ENCODE measurements at places on chromosomes 12 and 14. TPM values are rescaled to one million over a fixed set of nuclear protein-coding genes. Genes with fewer than 3 reads are reported as not detected.

- H3K27ac ChIP-seq: no peak overlapping the region
- no peaks in the 10 kb centered on the region for H3K4me1 ChIP-seq
- H3K27me3 ChIP-seq: peaks cover 2% of the 10 kb centered on the region
- no peaks in the 10 kb centered on the region for H3K36me3 ChIP-seq
- H3K4me3 ChIP-seq: no peak overlapping the region
Measured at GRCh38 chr12:117207675-117208074, 17.4 kb upstream of the FBXO21 start.

Gene NUP37
- polyA plus RNA-seq: 27.2 TPM

Gene CLEC4D
- 0.03 TPM for polyA plus RNA-seq

DNA sequence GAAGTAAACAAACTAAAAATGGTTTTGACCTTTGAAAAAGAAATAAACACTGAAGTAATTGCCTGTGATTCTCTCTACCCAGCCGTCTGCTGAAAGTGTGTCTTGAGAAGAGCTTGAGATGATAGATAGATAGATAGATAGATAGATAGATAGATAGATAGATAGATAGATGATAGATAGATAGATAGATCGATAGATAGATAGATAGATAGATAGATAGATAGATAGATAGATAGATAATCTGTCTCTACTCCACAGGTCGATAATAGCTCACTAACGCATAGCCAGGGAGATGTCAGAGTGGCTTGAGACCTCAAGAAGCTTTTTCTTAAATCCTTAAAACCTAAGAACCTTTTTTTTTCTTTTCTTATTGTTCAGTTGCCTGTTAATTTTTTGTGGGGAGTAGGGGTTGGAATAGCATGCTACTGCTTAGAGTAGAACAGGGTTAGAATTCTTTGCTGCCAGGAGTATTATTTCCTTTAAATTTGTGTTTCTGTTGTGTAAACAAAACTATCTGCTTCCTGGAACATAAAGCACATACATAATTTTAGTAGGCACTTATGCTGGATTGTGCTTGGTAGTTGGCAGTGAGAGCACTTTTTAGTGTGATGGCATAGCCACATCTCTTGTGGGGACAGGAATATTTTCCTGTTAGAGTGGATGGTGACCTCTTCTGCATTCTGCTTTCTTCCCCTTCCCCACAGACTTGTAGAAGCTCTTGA, 169.5 kb downstream of the FBXL14 start:
- H3K4me3 ChIP-seq: no peak overlapping the region
- H3K36me3 ChIP-seq: peaks cover 2% of the 10 kb centered on the region
- no peak for DNase-seq
- H3K27ac ChIP-seq: no peak overlapping the region
- H3K4me1 ChIP-seq: peaks cover 7% of the 10 kb centered on the region

DNA sequence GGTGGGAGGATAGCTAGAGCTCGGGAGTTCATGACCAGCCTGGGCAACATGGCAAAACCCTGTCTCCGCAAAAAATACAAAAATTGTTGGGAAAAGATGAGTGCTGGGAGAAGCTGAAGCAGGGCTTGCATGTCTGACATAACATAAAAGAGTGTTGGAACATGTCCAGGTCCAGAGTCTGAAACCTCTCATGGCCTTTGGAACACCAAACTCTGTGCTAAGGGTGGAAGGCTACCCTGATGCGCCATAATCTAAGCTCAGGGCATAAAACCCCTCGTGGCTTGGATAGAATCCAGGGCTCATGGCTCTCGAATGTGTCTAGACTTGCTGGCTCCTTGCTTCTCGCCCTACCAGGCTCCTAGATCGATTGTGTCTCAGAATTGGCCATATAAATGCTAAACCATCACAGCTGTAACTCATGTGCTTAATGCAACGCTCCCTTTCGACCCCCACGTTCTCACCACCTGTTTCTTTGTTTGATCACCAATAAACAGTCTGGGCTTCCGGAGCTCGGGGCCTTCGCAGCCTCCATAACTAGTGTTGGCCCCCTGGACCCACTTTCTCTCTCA, 6.7 kb upstream of the CLEC7A start:
- no peaks in the 10 kb centered on the region for H3K4me1 ChIP-seq
- no peaks in the 10 kb centered on the region for H3K27me3 ChIP-seq
- H3K4me3 ChIP-seq: no peak overlapping the region
- no peak overlapping the region for H3K27ac ChIP-seq
- H3K36me3 ChIP-seq: no peaks in the 10 kb centered on the region
- no peak for DNase-seq

- no peaks in the 10 kb centered on the region for H3K4me1 ChIP-seq
- H3K27me3 ChIP-seq: peaks cover 14% of the 10 kb centered on the region
- no peak overlapping the region for H3K27ac ChIP-seq
Measured at GRCh38 chr14:96581902-96582301, 79.7 kb downstream of the PAPOLA start.

Gene ZNF385A
- 4.7 TPM for polyA plus RNA-seq

Gene PRIM1
- polyA plus RNA-seq: 13.0 TPM

Gene GZMH
- 0.70 TPM for polyA plus RNA-seq

Gene LIN7A
- 10.1 TPM for polyA plus RNA-seq

DNA sequence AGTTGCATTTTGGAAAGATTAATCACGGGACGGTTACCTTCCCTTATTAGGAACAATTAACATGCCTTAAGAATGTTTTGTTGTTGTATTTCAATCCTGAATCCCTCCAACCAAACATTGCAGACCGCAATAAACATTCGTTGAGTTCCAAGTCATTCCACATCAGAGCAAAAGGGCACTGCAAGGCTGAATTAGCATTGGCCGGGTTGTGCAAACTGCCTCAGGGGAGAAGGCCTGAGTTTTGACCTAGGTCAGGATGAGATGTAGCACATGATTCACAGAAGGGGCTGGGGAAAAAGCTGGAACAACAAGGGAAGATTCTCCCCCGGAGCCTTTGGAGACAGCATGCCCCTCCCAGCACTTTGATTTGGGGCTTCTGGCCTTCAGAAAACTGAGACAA, 82.1 kb upstream of the BDKRB2 start:
- H3K27ac ChIP-seq: no peak overlapping the region
- no peak for DNase-seq
- H3K27me3 ChIP-seq: no peaks in the 10 kb centered on the region
- no peak overlapping the region for H3K4me3 ChIP-seq

DNA sequence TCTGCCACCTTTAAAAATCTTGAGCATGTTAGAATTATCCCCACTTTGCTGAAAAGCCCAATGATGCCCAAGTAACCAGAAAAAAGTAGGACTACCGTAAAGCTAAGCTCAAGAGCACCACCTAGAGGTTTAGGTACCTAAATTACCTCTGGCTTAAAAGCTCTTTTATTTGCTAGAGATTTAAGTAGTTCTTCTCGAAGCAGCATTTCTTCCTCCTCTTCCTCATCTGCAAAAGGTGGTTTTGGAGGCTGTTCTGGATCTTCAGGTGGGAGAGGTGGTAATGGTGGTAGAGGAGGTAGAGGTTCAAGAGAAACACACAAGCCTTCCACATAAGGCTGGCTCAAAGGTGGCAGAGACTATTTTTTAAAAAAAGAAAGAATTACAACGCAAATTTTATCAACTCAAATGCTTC, 26.9 kb downstream of the ZFC3H1 start:
- H3K36me3 ChIP-seq: peaks cover 57% of the 10 kb centered on the region
- H3K27ac ChIP-seq: no peak overlapping the region
- DNase-seq: peak; percentile 44
- H3K27me3 ChIP-seq: no peaks in the 10 kb centered on the region
- H3K4me3 ChIP-seq: no peak overlapping the region

Gene CCDC177
- 0.07 TPM for polyA plus RNA-seq

Gene PLEKHA5
- polyA plus RNA-seq: 43.8 TPM

GRCh38 chr14:75223664-75224154, 47.3 kb upstream of the TMED10 start:
- peaks cover 26% of the 10 kb centered on the region for H3K4me1 ChIP-seq
- peak; percentile 73 for DNase-seq
- no peaks in the 10 kb centered on the region for H3K36me3 ChIP-seq
- H3K27ac ChIP-seq: peak overlapping the region; percentile 16

- H3K4me3 ChIP-seq: peak overlapping the region; percentile 66
- peak; percentile 26 for DNase-seq
- no peaks in the 10 kb centered on the region for H3K36me3 ChIP-seq
- peaks cover 5% of the 10 kb centered on the region for H3K4me1 ChIP-seq
- no peaks in the 10 kb centered on the region for H3K27me3 ChIP-seq
Measured at GRCh38 chr12:59597385-59597781, 1.6 kb downstream of the SLC16A7 start.

DNA sequence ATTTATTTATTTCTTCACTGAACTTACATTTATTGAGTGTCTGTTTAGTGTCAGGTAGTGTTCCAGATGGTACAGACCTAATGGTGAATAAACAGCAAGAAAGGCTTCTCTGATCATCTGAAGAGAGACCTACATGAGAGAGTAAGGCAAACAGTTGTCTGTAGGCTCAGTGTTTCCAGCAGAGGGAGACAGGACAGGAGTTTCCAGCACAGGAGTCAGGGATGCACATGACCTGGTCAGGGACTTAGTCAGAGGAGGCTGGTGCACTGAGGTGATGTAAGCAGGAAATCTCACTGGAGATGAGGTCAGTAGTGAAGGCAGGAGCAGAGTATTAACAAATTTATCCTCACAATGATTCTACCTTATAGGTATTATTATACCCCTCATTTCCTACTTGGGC, 233.2 kb downstream of the MDGA2 start:
- H3K4me3 ChIP-seq: no peak overlapping the region
- H3K4me1 ChIP-seq: no peaks in the 10 kb centered on the region
- no peaks in the 10 kb centered on the region for H3K27me3 ChIP-seq
- no peaks in the 10 kb centered on the region for H3K36me3 ChIP-seq

DNA sequence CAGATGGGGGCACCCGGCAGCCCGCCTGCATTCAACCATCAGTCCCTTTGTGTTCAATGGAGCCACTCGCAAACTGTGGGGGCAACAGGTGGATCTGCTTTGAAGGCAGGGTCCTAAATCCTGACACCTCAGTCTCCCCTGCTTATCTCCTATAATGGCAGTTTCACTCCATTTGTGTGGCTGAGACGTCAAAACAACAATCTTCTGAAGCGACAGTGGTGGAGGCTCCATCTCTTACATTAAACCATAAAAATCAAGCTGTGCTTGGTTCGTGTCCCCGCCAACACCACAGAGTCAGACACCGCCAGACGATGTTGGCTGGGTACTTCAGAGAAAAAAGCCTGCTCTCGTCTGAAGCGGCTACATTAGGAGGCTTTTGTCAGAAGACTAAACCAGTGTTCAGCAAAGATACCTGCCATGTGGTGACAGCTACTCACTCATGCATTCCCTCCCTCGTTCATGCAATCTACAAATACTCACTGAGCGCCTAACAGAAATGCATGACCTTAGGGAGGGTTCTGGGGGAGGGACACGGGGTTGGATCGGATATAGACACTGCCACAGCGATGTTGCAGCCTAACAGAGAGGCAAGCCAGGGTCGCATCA, 253.9 kb downstream of the FOXN3 start:
- peaks cover 34% of the 10 kb centered on the region for H3K36me3 ChIP-seq
- no peak for DNase-seq
- no peaks in the 10 kb centered on the region for H3K4me1 ChIP-seq
- H3K27me3 ChIP-seq: no peaks in the 10 kb centered on the region
- H3K4me3 ChIP-seq: no peak overlapping the region
- H3K27ac ChIP-seq: no peak overlapping the region

DNA sequence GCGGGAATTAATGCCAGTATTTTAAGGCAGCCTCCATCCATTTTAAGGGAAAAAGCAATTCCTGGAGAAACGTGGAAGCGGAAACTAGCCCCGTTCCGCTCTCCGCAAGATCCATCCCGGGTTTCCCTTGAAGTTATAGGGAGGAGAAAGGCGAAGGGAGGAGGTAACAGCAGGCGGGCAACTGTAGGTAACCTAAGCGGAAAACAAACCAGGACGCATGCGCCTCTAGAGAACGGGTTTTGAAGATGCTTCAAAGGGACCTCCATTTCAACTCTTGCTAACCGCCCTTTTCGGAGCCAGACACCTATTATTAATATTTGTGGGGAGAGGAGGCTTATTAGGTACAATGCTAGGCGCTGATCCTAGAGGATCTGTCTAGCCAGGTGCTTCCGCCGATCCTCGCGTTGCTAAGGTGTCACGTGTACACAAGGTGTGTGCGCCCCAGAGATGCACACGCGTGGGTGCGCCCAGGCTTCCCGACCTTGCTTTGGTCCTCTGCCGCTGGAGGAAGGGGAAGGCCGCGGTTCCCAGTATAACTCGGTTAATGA, 6.2 kb downstream of the TBX5 start:
- H3K4me3 ChIP-seq: no peak overlapping the region
- no peaks in the 10 kb centered on the region for H3K36me3 ChIP-seq
- no peak for DNase-seq
- peaks cover 99% of the 10 kb centered on the region for H3K27me3 ChIP-seq

Gene COQ10A
- 12.1 TPM for polyA plus RNA-seq

DNA sequence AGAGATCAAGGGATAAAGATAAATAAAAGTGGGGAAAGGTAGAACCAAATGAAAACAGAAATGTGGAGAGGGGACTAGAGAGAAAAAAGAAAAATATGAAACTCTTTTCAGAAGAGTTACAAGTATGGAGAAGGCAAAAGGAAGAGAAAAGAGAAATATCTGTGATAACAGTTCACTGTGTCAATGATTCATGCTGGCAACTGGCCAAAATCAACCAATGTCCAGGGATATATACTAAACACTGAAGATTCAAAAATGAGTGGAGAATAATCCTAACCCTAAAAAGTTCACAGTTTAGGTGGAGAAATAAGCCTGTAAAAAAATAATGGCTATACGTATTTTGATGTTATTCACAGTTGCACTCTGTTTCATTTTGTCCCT, 372.3 kb upstream of the KITLG start:
- H3K27ac ChIP-seq: no peak overlapping the region
- H3K36me3 ChIP-seq: no peaks in the 10 kb centered on the region
- peaks cover 3% of the 10 kb centered on the region for H3K4me1 ChIP-seq
- no peak overlapping the region for H3K4me3 ChIP-seq

GRCh38 chr14:33622496-33622895, 328.4 kb downstream of the EGLN3 start:
- H3K27ac ChIP-seq: no peak overlapping the region
- no peaks in the 10 kb centered on the region for H3K4me1 ChIP-seq
- DNase-seq: no peak
- H3K27me3 ChIP-seq: no peaks in the 10 kb centered on the region

Gene HCAR2
- polyA plus RNA-seq: 2.6 TPM

DNA sequence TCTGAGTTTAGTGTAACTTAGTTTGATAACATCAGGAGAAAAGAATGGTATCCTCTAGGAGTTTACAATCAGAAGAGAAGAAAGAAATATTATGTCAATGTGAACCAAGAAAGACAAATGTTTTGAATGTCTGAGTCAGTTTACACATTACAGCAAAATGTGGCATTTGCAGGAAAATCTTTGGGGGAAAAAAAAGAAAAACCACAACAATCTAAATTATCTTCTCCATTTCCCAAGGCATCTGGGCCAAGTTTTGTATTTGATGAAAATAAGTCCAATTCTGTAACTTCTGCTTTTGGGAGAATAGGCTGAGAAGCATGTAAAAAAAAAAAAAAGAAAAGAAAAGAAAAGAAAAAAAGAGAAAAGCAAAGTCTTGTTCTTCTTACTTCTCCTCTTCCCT, 58.8 kb upstream of the FLRT2 start:
- peaks cover 18% of the 10 kb centered on the region for H3K4me1 ChIP-seq
- H3K27ac ChIP-seq: no peak overlapping the region
- no peaks in the 10 kb centered on the region for H3K36me3 ChIP-seq
- no peak overlapping the region for H3K4me3 ChIP-seq
- no peak for DNase-seq

All from large intestine (tissue), 12 donors.